ENCODE measurements at places on chromosomes 3 and 15.

DNA sequence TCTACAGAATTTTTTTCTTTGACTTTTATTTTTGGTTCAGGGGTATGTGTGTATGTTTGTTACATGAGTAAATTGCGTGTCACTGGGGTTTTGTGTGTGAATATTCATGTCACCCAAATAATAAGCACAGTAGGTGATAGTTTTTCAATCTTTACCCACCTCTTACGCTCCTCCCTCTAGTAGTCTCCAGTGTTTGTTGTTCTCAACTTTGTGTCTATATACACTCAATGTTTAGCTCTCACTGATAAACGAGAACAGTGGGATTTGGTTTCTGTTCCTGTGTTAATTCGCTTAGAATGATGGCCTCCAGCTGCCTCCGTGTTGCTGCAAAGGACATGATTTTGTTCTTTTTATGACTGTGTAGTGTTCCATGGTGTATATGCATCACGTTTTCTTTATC, 54.4 kb downstream of the MEF2A start:
- DNase-seq: no peak

DNA sequence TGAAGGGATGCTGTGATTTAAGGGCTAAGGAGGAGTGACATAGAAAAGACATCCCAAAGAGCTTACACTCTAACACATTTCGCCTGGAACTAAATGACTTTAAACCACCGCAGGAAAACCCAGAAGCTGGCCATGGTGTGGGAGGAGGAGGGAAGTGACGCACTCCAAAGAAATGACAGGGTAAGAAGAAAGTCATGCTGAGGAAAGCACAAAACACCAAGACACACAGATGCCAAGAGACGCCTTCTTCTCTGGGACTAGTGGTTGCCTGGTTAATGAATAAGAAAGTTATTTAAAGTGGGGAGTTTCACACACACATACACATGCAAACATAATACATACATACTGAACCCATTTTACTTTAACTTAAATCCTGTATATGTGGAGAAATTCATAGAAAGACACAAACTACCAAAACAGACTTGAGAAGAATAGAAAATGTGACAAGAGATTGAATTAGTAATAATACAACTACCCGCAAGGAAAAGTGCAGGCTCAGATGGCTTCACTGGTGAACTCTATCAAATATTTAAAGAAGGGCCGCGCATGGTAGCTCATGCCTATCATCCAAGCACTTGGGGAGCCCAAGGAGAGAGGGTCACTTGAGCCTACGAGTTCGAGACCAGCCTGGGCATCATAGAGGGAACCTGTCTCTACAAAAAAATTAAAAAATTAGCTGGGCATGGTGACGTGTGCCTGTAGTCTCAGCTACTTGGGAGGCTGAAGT, 125.5 kb downstream of the NSMCE3 start:
- DNase-seq: no peak

DNA sequence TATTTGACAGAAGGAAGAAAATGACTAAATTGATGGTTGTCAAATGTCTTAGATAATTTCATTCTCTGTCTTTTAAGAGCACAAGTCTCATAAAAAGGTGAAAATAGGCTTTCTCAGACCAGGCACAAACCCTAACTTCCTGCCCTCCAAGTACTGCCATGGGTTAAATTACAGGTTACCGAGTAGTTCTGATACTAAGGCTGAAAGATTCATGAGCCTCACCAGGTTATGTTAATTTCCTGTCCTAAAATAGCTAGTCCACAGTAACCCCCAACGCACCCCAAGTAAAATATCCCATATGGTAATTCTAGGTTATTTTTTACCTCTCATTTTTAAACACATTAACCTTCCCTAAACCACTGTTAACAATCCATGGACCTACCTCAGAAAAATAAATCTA, 42.0 kb downstream of the GSK3B start:
- DNase-seq: no peak

- no peak for DNase-seq
Observed at GRCh38 chr15:35695003-35695402, 149.0 kb upstream of the DPH6 start.

Measured in hepatocyte (in vitro differentiated cells).